Lung (tissue), 17 donors: ENCODE measurements at places on chromosomes 7 and 10. TPM values are rescaled to one million over a fixed set of nuclear protein-coding genes. Genes with fewer than 3 reads are reported as not detected.

- no peak for DNase-seq
Observed at GRCh38 chr7:80411621-80412020, 100.2 kb downstream of the GNAT3 start.

GRCh38 chr7:44959433-44959951 lies 19.3 kb downstream of the MYO1G start:
- no peak for DNase-seq

DNA sequence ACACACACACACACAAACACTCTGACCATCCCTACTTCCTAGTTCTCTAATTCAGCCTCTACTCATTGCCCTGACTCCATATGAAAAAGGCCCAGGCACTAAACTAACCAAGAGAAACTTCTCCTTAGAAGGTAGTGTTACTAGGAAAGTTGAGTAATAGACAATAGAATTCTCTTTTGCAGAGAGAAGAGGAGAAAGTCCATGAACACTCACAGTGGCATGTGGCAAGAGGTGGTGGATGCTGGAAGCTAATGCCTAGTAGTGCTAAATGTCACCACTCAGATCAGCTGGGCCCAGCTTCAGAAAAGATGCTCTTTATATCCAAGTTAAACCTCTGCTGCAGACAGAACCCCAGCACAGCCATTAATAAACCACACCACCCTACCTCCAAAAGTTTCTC lies 58.2 kb downstream of the SORBS1 start:
- no peak for DNase-seq

- no peak for DNase-seq
Observed at GRCh38 chr10:123165445-123166072, 11.4 kb downstream of the BUB3 start.

The CPN1 gene
- not detected for total RNA-seq
